Anterior cingulate cortex (tissue), 58 donors: ENCODE measurements at places on chromosomes 2 and 18.

DNA sequence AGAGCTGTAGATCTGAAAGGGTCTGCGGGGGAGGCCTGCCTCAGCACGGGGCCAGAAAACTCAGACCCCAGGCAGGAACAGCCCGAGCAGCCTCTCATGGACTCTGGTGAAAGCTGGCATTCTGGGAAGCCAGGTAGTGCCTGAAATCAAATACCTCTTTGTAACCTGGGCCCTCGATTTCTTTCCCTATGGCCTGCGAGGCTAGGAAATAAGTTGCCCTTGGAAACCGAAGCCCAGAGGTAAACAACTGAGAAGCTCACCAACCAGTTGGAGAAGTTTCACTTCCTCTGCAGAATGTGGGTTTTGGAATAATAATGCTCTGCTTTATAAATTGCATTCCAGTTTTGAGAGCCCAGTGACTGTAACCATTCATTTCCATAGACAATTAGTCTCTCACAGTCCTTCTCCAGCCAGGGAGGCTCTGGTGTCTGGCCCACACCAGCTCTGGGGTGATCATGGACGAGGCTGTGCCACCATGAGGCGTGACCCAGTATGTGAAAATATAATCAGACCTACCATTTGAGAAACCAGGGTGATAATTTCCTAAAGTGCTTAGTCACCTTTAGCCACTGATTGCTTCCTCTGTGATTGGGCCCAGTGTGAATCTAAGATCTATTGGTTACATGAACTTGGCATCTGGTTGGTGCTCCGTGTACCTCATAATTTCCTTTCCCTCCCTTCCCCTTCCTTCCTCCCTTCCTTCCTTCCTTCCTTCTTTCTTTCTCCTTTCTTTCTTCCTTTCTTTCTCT is 133.1 kb upstream of the PELI1 start:
- no peak for DNase-seq

- no peak for DNase-seq
Observed at GRCh38 chr18:34697891-34698290, 12.2 kb upstream of the DTNA start.

- no peak for DNase-seq
Observed at GRCh38 chr18:26004832-26005231, 85.6 kb downstream of the SS18 start.

DNA sequence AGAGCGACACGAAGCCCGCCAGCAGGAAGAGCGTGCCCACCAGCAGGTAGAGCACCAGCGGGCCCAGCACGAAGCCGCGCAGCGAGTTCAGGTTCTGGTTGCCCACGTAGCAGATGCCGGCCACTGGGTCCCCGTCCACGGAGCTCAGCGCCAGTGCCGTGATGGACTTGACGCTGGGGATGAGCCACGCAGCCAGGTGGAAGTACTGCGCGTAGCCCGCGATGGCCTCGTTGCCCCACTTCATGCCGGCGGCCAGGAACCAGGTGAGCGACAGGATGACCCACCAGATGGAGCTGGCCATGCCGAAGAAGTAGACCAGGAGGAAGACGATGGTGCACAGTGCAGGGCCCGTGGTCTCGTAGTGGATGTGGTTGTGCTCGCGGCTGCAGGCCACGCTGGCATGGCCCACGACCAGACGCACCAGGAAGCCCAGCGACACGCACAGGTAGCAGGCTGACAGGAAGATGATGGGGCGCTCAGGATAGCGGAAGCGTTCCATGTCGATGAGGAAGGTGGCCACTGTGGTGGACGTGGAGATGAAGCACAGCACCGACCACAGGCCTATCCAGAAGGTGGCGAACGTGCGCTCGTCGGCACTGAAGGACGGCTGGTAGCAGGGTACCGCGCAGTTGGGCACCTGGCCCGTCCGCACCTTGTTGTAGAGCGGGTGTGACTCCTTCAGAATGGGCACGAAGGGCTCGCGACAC is 2.1 kb downstream of the FZD5 start:
- DNase-seq, result no peak
